Fibroblast of the conjunctiva (primary cell): ENCODE measurements at places on chromosomes 2 and 18.

DNA sequence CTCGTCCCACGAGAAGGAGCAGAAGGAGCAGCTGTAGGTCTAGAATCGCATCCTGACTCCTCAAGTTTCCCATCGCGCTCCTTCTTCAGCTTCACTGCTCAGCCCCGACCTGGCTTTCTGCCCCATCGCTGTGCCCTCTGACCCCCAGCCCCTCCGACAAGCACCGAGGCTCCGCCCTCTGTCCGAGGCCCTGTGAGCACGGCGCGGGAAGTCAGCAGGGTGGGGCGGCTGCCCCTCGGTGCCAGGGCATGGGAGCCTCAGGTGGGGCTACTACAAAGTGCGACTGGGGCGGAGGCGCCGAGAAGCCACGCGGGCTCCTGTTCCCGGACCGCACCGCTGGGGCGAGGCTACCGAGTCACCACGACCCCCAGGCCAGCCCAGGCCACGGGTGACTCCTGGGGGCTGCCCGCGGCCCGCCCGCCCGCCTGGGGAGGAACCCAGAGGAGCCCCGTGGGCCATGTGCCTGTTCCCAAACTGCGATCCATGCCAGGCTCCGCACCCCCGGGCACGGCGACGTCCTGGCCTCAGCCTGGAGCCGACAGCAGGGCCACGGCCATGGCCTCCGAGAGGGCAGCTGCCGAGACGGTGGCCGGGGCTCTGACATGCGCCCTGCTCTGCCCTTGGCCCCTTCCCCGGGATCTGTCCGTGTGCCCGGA lies 36.6 kb upstream of the ID2 start:
- DNase-seq, result no peak

DNA sequence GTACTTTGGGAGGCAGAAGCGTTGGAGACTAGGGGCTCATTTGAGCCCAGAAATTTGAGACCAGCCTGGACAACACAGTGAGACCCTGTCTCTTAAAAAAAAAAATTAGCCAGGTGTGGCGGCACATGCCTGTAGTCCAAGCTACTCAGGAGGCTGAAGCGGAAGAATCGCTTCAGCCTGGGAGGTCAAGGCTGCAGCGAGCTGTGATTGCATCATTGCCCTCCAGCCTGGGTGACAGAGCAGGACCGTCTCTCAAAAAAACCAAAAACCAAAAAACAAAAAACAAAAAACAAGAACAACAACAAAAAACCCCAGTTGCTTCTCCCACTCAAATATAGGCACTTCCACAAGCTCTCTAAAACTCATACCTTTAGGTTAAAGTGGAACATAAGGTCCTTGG lies 27.4 kb upstream of the ADCYAP1 start:
- no peak for DNase-seq

- no peak for DNase-seq
These were observed 801.4 kb upstream of the ZEB2 start for GRCh38 chr2:145321344-145321743.

GRCh38 chr2:44582363-44583008 lies 220.7 kb downstream of the CAMKMT start:
- DNase-seq, result no peak

DNA sequence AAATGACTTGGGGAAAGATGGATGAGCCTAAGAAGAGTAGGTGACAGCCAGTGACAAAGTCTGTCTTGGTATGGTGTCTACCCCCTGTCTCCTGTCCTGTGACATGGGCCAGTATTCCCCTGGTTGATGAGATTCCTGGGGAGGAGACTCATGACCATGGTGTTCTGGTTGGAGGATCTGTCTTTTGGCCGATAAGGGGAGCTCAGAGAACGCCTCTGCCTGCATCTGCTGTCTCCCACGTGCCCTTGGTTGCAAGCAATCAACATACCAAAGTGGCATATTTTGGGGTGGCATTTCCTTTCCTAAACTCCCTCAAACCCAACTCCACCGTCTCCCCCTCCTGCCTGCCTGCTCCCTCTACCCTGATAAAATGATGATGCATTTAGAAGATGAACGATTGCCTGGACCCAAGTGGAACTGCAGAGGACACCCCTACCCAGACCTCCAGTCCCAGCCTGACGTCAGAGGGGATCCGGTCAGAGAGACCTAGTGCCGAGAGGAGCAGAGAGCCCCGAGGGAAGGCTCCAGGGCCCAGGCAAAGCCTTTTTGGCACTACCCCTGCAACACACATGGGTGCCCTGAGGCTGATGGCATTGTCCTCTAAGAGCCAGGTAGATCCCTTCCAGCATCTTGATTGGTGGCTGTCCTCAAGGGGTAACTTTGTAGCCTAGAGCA lies 124.2 kb upstream of the MSH6 start:
- no peak for DNase-seq

DNA sequence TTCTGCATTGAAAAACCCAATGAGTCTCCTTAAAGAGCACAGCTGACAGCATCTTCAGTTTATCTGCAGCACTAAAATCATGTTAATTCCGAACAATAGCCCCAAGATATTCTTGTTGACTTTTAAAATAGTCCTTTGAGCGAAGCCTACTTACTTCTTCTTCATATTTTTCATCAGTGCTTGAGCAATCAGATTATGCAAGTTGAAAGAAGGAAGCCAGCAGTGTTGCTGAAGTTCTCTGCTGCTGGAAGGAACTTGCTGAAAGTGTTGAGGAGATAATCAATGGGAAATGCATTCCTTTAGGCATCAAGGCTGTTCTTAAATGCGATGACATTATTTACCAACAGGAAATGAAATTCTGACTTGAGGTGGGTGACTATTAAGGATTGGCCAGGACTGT lies 105.9 kb upstream of the SNTG2 start:
- no peak for DNase-seq

GRCh38 chr2:197997083-197997541 lies 192.7 kb downstream of the PLCL1 start:
- no peak for DNase-seq

GRCh38 chr2:119782308-119783027 lies 22.7 kb downstream of the PTPN4 start:
- no peak for DNase-seq

GRCh38 chr2:235055891-235056516 lies 104.2 kb downstream of the SH3BP4 start:
- peak; percentile 14 for DNase-seq

DNA sequence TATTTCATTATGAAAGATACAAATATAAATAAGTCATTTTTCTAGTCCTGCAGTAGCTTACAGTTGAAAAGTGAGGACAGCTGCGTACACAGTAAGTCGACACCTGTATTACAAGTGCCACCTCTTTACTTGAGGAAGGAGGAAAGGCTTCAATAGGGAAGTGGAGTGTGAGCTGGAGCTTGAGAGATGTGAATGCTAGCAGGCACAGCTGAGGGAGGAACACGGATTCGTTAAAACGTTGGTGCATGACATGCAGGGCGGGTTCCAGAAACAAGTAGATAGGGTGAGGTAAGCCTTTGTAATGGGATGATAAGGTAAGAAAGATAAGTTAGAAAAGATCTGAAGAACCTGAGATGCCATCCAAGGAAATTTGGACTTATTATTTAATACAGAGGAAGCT lies 98.1 kb upstream of the CSRNP3 start:
- DNase-seq, result no peak

- DNase-seq, result no peak
These were observed 7.3 kb downstream of the TGIF1 start for GRCh38 chr18:3457261-3457724.

GRCh38 chr2:118939994-118940393 lies 2.0 kb upstream of the MARCO start:
- no peak for DNase-seq

DNA sequence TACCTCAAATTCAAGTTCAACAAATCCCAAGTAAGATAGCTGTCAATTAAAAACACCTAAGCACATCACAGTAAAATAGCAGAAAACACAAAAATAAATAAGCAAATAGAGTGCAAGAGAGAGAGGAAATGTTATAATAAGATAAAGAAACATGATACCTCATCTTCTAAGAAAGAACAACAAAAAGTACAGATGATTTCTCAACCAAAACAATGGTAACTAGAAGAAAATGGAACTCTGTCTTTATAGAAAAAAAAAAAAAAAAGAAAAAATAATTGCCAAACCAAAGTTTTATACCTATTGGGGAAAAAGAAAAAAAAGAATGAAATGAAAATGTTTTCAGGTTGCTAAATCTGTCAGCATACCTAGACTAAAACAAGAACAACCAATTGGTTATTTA lies 1253.5 kb upstream of the CDH2 start:
- DNase-seq, result no peak

DNA sequence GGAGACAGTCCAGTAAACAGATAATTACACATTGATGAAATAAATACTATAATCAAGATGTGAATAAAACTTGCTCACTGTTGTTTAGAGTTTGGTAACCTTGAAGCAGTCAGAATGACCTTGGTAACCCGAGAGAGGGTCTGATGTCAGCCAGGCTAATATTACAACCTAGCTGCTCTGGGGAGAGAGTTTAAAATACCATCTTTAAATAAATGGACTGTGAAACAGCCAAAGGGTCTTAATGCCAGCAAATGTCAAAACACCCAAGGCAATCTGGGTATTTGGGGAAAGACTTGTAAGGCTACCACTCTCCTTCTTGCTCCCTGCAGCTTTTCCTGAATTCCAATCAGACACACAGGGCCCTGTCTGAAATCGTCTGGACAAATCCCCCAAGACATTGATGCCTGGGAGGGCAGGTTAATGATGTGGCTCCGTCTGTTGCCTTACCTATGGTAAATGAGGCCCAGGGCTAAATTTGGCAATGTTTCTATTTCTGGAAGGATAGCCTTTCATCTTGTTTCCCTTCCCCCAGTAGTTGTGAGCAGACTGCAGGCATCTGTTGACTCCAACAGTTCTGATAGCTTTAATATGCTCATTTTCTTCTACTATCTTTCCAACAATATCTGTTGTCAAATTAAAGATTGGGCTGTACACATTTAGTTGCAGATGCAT lies 43.0 kb upstream of the ITGB6 start:
- no peak for DNase-seq

DNA sequence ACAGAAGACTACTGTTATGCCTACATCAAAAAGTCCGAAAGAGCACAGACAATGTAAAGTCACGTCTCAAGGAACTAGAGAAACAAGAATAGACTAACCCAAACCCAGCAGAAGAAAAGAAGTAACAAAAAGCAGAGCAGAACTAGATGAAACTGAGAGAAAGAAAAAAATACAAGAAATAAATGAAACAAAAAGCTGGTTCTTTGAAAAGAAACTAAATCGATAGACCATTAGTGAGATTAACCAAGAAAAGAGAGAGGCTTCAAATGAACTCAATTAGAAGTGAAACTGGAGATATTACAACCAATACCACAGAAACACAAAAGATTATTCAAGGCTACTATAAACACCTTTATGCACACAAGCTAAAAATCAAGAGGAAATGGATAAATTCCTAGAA lies 271.8 kb downstream of the MBD2 start:
- DNase-seq, result no peak

DNA sequence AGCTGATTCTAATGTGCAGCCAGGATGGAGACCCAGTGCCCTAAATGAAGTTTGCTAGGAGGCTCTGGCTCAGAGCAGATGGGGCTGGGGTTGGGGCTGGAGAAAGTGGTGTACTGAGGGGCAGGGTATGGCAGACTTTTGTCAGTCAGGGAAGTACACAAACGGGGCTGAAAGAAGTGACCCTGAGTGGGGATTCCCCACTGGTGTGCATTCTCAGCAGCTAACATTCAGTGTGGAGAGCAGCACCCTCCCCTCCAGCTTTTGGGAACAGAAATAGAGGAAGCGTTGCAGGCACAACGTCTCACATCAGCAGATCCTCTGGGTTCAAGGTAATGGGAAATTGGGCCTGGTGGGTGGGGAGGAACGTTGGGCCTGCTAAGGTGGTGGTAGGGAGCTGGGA lies 89.1 kb upstream of the GCFC2 start:
- DNase-seq, result no peak

DNA sequence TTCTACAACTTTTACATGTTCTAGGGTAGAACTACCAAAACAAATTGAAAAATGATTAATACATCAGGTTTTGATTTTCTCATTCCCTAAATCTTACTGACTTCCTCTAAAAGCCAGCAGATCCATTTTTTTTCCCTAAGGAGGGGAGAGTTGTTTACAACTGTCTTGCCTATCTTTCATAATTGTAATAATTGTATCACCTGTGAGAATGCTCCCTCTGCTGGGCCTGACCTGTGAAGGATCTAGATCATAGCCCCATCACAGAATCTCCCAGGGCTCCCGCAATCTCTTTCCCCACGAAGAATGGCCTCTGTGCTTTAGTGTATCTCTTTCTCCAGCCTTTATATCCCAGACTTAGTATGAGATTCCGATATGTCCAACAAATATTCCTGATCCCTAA lies 9.1 kb downstream of the LOXL3 start:
- DNase-seq, result no peak

DNA sequence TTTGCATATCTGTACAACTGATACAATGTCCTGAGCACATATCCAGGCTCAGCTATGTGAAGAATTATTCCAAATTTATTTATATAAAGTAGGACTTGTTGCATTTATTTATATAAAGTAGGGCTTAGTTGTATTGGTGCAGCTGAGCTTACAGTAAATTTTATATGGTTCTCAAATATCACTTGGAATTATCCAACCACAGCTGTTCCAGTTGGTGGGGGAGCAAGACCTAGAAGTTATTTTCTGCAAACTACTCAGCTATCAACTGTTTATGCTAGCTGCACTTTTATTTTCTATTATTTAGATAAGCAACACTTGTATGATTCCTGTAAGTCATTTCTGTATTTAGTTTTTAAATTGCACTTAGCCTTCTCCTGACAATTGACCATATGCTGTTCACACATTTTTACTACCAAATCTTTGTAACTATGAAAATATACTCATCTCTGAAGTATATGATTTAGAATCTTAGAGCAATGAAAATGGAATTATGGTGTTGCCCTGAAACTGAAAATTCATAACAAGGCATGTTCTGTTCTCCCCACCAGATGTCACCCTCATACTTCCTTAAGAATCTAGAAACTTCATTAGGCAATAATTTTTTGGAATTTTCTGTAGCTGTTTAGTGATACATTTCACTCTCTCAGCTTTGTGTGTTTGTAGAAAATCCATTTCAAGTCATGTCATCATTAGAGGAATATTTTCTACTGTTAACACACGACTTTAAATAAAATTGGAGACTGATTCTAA lies 157.0 kb upstream of the CBLN2 start:
- peak; percentile 4 for DNase-seq

DNA sequence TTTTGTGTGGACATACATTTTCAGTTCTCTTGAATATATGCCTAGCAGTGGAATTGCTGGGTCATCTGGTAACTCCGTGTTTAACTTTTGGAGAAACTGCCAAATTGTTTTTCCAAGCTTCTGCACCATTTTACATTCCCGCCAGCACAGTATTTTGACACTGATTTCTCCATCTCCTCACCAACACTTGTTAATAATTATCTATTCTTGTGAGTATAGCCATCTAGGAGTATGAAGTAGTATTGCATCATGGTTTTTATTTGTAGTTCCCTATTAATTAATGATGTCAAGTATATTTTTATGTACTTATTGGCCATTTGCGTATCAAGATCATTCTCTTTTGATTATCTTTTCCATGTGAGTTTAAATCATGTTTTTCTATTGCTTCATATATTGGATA lies 17.9 kb upstream of the AOX1 start:
- DNase-seq, result no peak

- no peak for DNase-seq
These were observed 88.4 kb upstream of the STK17B start for GRCh38 chr2:196259507-196260481.
